ENCODE measurements at places on chromosomes 2 and 18.

DNA sequence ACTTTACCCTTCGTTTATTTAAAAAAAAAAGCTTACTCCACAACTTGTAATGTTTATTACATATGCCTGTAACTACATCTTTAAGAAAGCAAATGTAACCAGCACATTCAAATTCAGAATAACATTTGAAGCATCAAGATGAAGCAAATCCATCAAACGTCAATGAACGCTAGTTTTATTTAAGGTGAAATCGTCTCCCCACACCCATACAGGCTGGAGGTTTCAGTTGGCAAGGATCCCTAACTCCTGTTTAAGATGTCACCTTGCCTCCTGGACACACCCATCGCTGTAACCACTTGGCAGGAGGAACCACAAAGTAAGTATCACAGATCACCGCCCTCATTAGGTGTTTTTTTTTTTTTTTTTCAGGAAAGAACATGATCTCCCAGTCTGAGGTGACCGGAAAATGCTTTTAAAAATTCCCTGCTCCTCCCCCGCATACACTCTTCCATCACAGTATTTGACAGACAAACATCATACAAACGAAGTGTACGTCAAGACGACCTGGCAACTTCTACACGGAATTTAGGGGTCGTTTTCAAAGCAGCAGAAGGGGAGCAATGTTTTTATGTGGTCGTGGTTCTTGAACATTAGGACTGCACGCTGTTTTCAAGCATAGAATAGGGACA is 19.7 kb upstream of the STPG4 start:
- no peak for DNase-seq

GRCh38 chr2:142946941-142947340 is 69.5 kb downstream of the KYNU start:
- DNase-seq = no peak

DNA sequence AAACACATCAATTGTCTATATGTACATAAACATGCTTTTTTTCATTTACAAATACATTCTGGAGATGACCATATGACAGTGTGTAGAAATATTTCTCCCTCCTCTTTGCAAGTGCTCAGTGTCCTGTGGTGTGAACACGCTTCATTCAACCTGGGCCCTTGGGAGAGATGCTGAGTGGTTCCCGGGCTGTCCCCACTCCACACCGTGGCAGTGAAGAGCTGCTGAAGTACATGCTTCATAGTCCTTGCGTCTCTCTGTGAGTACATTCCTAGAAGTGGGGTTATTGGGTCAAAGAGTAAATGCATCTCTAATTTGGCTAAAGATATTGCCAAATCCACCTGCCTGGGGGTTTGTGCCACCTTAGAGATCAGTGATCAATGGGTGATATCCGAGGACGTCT is 6.5 kb upstream of the GPR35 start:
- no peak for DNase-seq

- DNase-seq = no peak
Observed at GRCh38 chr18:45588376-45589355, 26.6 kb upstream of the SLC14A2 start.

GRCh38 chr2:86624267-86624547 is 542 bp upstream of the RNF103 start:
- DNase-seq = no peak

DNA sequence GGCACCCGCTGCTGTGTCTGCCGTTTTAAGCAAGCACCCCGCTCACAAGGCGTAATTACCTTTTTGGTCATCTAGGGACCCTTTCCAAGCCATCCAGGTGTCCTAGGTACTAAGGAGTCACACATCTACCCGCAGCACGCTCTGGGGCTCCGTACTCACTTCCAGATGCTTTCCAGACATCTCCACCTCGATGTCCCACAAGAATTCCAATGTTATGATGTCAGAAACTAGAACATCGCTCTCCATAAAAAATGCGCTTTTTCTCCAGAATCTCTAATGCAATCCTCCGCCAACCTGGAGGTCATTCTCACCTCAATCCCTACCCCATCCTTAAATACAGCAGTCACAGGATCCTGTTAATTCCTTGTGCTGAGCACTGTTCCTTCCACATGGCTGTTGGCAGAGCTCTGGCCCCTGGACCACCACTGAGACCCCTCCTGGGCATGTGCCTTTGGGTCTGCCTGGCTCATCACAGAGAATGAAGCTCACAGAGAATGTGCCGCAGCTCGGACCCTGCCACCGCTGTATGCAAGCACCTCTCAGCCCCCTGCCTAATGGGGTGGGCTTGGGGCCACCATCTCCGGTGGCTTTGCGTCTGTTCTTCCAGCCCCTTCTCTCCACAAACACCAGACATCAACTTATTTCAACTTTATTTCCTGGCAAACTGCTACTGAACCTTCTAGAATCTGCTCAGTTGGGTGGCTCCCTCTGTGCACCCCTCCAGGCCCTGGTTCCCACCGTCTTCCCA is 4.6 kb upstream of the PXDN start:
- DNase-seq = no peak

- DNase-seq = no peak
Observed at GRCh38 chr2:131112529-131112928, 7.4 kb downstream of the PLEKHB2 start.

- DNase-seq = no peak
Observed at GRCh38 chr18:29841631-29842030, 1200.9 kb downstream of the DSC3 start.

- no peak for DNase-seq
Observed at GRCh38 chr2:24147364-24147763, 24.1 kb downstream of the FAM228B start.

GRCh38 chr2:55844986-55845385 is 78.6 kb downstream of the EFEMP1 start:
- no peak for DNase-seq

GRCh38 chr2:204643326-204643725 is 98.1 kb downstream of the PARD3B start:
- no peak for DNase-seq

DNA sequence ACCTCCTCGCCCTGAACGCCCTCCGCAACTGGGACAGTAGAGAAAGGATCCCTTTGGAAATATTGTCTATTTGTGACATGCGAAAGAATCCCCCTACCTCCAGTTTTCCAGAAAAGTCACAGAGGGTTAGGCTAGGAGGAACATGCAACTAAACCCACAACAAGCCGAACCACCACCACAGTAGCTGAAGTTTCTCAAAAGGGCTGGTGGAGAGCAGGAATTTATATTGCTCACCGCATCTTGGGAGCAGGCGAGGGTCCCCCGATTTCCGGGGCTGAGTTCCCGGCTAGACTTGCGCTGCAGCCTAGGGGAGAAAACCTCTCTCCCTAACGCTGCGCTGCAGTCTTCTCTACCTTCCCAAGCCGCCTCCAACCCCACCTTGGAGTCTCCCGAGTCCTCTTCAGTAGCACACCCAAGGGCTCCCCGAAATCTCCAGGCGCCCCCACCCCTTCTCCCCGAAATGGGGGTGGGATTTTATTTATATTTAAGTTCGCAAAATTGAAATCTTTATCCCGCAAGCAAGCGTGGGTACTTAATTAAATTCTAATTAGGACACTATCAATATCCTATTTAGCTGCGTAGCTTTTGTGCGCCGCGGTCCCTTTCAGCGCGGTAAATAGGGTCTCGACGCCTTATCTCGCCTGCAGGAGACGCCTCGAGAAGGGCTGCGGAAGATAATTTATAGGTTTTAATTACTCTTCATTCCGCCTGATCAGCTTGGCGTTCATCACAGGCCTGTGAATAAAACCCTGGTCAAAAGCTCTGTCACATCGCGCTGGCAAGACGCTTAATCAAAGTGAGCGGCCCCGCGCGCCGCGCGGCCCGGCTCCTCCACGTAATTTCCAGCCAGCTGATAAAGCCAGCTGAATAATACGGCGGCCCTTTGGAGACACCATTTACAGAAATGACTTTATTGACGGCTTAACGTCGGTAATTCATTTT is 2.0 kb upstream of the EN1 start:
- DNase-seq = no peak

DNA sequence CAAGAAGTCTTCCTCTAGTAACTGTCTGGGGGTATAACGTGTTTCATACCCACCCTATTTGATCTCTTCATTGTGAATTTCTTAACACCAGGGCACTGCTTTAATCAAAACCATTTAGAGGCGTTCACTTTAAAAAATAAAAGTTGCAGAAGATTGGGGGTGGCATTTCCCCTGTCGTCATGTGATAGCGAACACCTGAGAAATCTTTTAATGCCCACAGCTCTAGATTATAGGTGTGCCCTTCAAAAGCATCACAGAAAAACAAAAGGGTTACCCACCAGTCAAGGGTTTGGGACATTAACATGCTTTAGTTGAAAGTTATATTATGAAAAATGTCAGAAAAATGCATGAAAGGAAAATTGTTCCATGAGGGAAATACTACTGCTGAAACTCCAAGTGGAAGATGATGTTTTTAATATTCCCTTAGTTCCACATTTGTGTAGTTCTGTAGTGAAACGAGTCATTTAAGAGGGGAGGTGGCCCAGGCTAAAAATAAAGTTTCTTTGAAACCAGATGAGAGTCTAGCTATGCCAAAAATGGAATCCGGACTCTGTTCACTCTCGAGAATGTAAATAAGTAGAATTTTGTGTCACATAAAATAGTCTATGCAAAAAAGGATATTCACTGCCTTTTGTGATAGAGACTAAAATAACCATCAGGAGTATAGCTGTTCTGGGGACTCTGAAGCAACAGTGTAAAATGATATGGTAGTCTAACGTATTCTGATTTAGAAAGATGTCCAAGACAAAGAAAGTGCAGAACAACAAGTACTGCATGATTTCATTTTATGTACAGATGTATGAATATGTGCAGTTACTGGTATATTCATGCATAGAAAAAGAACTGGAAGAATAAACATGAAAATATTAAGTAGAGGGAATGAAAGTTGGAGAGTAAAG is 95.3 kb downstream of the TMEM247 start:
- no peak for DNase-seq

DNA sequence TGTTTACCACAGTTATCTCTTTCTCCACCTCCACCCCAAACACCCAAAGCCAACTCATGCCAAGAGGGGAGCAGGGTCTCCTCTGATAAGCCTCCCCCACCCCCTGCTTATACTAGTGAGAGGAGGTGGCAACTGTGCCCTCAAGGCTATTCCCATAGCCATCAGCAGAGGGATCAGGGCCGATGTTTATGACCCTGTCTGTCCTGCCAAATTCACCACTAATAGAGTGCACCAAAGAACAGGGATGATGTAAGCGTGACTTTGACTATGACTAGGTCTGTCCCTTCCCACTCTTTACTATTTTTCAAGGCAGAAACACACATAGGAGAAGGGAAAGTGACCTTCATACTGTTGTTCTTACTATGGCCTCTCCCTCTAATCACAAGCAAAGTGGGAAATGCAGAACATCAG is 74.6 kb downstream of the CLHC1 start:
- DNase-seq = no peak

DNA sequence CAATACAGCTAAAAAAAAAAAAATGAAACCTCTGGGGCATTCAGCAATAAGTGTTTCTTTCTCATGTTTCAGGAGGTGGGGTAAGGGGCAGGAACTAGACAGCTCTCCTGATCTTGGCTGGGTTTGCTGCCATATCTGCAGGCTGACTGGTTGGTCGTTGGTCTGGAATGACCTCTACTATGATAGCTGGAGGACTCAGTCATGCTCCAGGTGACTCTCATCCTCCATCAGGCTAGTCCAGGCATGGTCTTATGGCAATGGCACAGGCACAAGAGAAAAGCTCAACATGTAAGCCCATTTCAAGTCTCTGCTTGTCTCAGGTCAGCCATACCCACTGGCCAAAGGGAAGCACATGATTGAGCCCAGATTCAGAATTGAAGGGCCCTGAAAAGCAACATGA is 9.5 kb upstream of the SLC1A4 start:
- DNase-seq = no peak

GRCh38 chr2:69583321-69583833 is 60.2 kb downstream of the AAK1 start:
- DNase-seq = no peak

DNA sequence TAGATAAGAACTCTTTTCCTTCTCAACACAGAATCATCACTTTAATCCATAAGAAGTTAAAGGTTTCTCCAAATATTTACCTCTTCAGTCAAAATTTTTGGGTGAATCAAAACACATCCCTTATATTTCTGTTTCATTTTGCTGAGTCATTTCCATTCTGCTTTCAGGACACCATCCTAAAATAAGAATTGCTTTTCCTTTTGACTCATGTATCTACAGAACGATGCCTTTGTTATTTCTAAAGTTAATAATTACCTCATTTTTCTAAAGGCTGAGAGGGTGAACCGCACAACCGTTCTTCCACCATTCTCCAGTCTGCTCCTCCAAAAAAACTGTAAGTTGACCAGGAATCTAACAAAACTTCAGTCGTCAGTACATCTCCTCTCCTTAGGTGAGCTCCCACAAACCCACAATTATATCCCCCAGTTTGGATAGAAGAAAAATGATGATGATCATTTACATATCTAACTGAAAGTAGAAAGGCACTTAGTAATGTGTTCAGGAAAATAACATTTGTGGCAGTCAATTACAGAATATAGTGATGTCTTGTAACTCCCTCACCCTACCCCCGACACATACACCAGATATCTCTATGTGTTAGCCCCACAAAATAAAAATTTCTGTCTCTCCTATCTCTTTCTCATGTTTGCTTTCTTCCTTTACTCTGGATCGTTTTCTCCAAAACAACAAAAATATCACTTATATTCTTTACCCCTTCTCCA is 162.5 kb downstream of the RAD51AP2 start:
- DNase-seq = no peak

DNA sequence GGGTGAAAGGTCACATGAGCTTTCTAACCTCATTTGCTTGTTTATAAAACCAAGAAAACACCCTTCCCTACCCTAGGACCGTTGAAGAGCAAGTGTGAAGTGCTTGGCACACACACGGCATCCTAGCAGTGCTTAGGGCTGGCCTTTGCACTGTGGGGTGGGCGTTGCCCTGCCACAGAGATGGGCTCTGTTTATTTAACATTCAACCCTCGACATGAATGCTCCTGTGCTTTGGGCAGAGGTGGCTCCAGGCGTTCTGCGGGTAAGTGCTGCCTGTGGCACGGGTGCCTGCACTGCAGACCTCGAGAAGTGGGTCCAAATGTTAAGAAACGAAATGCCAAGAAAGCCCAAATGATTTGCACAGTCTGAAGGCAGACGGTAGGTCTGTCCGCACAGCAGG is 170.1 kb downstream of the FHOD3 start:
- DNase-seq = no peak

GRCh38 chr18:57445488-57446319 is 10.5 kb downstream of the ONECUT2 start:
- no peak for DNase-seq

DNA sequence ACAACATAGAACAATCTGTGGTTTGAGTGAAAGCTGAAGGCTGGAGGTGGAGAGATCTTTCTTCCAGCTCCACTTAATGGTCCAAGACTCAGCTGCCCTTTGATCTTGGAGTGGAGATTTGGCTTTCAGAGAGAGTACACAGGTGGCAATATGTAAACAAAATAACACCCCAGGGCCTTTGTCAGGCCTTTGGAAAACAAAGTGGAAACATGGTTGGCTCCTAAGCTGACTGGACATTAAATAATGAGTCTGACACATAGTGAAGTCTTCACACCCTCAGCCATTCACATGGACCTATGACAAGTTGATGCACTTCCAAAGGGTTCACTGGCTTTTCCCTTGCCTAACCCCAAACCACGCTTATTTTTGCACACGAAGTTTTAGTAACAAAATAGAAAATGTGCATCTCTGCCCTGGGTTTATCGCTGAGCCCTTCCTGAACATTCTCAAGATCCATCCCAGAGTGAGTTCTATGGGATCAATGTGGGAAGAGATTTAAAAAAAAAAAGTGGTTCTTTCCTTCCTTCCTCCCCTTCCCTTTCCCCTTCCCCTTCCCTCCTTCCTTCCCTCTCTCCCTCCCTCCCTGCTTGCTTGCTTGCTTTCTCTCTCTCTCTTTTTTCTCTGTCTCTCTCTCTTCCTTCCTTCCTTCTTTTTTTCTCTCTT is 201.3 kb upstream of the NT5C1B start:
- DNase-seq = no peak

All from stimulated activated CD8-positive, alpha-beta memory T cell treated with anti-CD3 and anti-CD28 coated beads, Interleukin-7, amount 100 ng/mL, for 48 hours (primary cell).